Thoracic aorta endothelial cell (primary cell): ENCODE measurements at places on chromosomes 3 and 15. TPM values are rescaled to one million over a fixed set of nuclear protein-coding genes. Genes with fewer than 3 reads are reported as not detected.

SEMA6D gene
- 10.0 and 12.4 TPM in 2 replicates for total RNA-seq

KCTD6 gene
- 10.8 and 12.0 TPM in 2 replicates for total RNA-seq

EPHA6 gene
- total RNA-seq, result not detected in 2 replicates

STAB1 gene
- total RNA-seq, result 213 and 215 TPM in 2 replicates

LYZL4 gene
- not detected in 2 replicates for total RNA-seq

KBTBD13 gene
- total RNA-seq, result not detected in 2 replicates

IQCF5 gene
- total RNA-seq, result not detected in 2 replicates

CNTN4 gene
- total RNA-seq, result under 0.01 TPM in 1 of 2 replicates, not detected in the other

TP63 gene
- not detected in 2 replicates for total RNA-seq

GPR156 gene
- total RNA-seq, result 0.27 and 0.36 TPM in 2 replicates

LTF gene
- 0.14 TPM in 1 of 2 replicates, not detected in the other for total RNA-seq

CCR3 gene
- total RNA-seq, result not detected in 2 replicates

ADAMTS9 gene
- 138 and 392 TPM in 2 replicates for total RNA-seq

TLR9 gene
- under 0.01 TPM in 1 of 2 replicates, not detected in the other for total RNA-seq

GOLGA8Q gene
- 0.66 and 1.1 TPM in 2 replicates for total RNA-seq

CCRL2 gene
- total RNA-seq, result 14.6 and 15.4 TPM in 2 replicates

ATP13A5 gene
- total RNA-seq, result not detected in 2 replicates

DGKG gene
- total RNA-seq, result 0.13 and 0.36 TPM in 2 replicates

SEMA5B gene
- 0.07 TPM in 1 of 2 replicates, not detected in the other for total RNA-seq

STRIT1 gene
- total RNA-seq, result not detected in 2 replicates

AP3B2 gene
- total RNA-seq, result not detected in 2 replicates

LRRIQ4 gene
- total RNA-seq, result under 0.01 and 0.07 TPM in 2 replicates

OCA2 gene
- total RNA-seq, result not detected in 2 replicates

UROC1 gene
- total RNA-seq, result not detected in 2 replicates

SLC22A13 gene
- 0.22 and 0.27 TPM in 2 replicates for total RNA-seq

TERC gene
- 117 and 176 TPM in 2 replicates for total RNA-seq

SAMMSON gene
- total RNA-seq, result not detected in 2 replicates
